HCT116 (cell line): ENCODE measurements at places on chromosomes 4 and X. TPM values are rescaled to one million over a fixed set of nuclear protein-coding genes. Genes with fewer than 3 reads are reported as not detected.
A peak's percentile ranks its signal among the peaks of the same experiment; 100 is the strongest.

SYN1 gene
- 0.86 TPM for total RNA-seq

DNA sequence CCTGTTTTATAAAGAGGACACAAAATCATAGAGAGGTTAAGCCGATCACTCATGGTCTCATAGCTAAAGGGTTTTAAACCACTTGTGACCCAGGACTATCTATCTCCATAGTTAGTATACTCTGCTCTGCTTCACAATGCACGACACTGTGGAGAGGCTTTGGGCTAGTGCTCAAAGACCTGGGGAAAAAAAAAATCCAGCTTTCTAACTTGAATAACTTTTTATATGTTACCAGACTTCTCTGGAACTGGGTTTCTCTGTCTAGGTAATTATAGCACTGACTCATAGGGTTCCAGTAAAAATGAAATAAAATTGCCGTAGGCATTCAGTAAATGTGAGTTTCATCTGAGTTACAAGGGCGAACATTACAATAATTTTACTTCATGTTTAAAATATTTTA is 273.7 kb upstream of the TECRL start:
- no peak for DNase-seq

DNA sequence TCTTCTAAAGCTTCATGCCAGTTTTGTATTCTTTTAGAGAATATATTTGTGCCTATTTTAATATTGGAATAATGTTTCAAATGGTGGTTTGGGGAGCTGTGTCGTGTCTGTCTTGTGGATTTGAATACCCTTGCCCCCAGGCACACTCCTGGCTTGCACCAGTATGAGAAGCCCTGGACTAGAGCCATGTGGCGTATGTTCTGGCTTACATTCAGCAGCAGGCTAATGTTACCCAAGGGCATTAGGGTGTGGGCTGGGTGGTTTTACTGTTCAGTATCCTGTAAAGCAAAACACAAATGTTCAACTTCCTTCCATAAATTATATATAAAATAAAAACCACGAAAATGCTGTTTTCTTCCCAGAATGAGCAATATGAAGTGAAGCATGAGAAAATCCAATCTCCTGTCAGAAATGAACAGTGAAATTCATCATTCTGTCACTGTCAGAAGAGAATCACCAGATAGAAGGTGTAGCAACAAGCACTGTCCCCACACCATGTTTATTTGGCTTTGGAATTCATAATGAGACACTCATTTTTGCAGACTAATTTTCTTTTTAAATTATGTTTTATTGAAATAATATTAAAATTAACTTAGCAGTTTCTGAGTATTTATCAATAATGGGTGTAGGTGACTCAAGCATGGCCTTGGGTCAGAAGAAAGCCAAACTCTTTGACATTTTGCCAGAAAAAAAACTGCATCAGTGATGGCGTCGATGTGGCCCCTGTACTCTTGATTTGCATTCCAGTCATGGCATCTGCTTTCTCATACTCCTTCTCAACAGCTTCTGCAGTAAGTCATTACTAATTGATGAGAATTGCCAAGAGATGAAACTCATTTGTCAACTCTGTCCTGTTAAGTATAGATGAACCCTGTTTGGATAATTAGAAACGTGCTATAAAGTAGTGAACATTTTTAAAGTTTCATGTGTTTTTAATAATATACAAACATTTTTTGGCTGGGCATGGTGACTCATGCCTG is 43.8 kb downstream of the WWC2 start:
- no peak for DNase-seq

GRCh38 chr4:72768364-72768763 is 199.3 kb upstream of the ADAMTS3 start:
- no peak for DNase-seq

RBMXL3 gene
- total RNA-seq, result not detected

- no peak for DNase-seq
These were observed 1495.5 kb upstream of the ADGRL3 start for GRCh38 chr4:59704616-59705015.

DNA sequence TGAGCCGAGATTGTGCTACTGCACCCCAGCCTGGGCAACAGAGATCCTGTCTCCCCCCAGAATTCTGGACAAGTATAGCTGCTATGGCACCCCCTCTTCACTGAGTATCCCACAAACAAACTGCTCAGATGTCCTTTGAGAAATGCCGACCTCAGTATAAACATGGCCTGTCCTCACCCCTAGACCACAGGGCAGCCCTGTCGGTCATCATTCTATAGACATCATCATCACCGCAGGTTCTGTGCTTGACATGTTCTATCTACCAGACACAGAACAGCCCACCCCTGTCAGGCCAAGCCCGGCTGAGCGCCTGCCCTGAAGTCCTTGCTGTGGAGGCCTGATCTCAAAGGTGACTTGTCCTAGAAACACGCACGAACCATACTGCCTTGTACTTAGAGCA is 232.9 kb downstream of the DHRSX start:
- DNase-seq, result no peak

HNRNPDL gene
- 206 TPM for total RNA-seq

DNA sequence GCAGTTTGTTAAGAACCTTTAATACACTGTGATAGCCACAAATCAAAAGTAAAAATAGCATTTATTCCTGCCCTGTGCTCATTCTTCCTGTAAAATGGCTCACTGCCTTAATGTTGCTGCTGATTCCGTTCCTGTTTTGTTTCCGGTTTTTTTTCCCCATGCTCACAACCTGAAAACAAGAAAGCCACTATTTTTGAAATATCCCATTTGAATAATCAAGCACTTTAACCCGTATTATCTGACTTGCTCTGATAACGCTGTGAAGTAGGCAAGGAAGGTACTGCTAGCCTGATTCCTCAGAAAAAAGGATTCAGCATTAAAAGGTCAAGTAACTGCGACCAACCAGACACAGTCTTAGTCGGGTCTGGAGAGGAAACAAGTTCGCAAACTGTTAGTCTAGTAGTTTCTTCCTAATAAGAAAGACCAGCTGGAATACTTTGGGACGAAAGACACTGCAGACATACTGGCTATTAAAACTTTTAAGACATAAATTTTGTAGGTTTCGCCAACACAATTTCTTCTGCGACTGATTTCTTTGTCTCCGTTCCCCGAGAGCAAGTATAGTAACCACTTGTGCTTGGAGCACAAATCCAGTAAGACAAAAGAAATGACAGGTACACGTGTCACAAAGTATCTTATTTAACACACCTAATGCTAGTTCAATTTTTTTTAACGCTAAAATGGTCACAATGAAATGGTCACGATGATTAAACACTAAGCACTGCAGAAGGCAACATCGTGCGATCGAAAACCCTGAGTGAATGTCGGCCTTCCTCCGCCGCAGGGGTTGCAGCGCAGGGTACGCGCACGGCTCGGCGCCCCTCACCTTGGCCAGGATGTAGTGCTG is 802 bp downstream of the COX18 start:
- no peak for DNase-seq

GRCh38 chr4:140233791-140234696 is 80.1 kb upstream of the MAML3 start:
- DNase-seq, result no peak

- no peak for DNase-seq
These were observed 93.6 kb upstream of the PTPN13 start for GRCh38 chr4:86500527-86500926.

- DNase-seq, result no peak
These were observed 156.9 kb downstream of the NKX6-1 start for GRCh38 chr4:84342161-84342560.

PRDM5 gene
- 5.1 TPM for total RNA-seq

- peak; percentile 10 for DNase-seq
These were observed 17.3 kb downstream of the NIPAL1 start for GRCh38 chr4:48033825-48034413.

DNA sequence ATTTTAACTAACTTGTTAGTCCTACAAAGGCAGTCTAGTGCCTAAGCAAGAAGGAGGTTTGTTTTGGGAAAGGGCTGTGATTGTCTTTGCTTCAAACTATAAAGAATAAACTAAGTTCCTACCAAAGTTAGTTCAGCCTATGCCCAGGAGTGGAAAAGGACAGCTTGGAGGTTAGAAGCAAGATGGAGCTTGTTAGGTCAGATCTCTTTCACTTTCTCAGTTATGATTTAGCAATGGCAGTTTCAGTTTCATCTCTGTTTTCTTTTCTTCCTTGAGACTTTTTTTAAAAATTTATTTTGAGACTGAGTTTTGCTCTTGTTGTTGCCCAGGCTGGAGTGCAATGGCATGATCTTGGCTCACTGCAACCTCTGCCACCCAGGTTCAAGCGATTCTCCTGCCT is 82.9 kb upstream of the NLGN4X start:
- DNase-seq, result no peak

DNA sequence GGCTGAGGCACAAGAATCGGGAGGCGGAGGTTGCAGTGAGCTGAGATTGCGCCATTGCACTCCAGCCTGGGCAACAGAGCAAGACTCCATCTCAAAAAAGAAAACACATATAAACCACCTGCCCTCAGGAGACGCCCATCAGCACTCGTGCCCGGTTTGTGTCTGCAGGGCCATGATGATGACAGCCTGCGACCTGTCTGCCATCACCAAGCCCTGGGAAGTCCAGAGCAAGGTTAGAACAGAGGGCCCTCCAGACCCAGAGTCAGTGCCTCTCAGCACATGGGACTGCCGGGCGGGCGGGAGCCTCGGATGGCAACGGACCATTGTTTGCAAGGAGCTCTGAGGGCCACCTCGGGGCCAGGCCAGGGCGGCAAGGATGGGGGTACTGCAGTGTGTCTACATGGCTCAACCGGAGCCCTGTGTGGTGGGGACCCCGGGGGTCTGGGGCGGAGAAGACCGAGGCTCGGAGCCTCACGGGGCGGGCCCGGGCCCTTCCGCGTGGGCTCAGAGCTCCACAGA is 9.3 kb downstream of the ATP5ME start:
- DNase-seq, result no peak

DNA sequence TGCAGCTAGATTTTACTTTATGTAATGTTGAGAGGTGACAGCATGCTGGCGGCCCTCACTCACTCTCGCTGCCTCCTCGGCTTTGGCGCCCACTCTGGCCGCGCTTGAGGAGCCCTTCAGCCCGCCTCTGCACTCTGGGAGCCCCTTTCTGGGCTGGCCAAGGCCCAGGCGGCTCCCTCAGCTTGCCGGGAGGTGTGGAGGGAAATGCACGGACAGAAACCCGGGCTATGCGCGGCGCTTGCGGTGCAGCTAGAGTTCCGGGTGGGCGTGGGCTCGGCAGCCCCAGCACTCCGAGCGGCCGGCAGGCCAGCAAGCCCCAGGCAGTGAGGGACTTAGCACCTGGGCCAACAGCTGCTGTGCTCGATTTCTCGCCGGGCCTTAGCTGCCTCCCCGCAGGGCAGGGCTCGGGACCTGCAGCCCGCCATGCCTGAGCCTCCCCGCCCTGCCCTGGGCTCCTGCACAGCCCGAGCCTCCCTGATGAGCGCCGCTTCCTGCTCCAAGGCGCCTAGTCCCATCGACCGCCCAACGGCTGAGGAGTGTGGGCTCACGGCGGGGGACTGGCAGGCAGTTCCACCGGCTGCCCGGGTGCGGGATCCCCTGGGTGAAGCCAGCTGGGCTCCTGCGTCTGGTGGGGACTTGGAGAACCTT is 128.7 kb downstream of the GASK1B start:
- no peak for DNase-seq

GRCh38 chr4:111334361-111334760 is 711.5 kb upstream of the PITX2 start:
- DNase-seq, result no peak

DNA sequence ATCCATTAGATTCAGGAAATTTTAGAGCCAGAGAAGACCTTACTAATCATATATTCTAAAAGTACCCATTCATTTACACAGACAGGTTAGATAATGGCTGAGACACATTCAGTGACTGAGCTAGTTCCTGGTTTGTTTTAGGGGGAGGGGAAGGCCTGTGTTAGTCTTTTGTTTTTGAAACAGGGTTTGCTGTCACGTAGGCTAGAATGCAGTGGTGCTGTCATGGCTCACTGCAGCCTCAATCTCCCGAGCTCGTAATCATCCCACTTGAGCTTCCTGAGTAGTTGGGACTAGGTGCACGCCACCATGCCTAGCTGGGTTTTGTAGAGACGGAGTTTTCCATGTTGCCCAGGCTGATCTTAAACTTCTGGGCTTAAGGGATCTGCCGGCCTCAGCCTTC is 10.1 kb downstream of the RBPJ start:
- no peak for DNase-seq

GRCh38 chr4:41451961-41452360 is 86.0 kb upstream of the LIMCH1 start:
- DNase-seq, result no peak

- DNase-seq, result no peak
These were observed 60.7 kb upstream of the HAND2 start for GRCh38 chr4:173590697-173591096.

PPBP gene
- total RNA-seq, result not detected

GRCh38 chrX:119640731-119641170 is 34.5 kb upstream of the NKRF start:
- no peak for DNase-seq

DNA sequence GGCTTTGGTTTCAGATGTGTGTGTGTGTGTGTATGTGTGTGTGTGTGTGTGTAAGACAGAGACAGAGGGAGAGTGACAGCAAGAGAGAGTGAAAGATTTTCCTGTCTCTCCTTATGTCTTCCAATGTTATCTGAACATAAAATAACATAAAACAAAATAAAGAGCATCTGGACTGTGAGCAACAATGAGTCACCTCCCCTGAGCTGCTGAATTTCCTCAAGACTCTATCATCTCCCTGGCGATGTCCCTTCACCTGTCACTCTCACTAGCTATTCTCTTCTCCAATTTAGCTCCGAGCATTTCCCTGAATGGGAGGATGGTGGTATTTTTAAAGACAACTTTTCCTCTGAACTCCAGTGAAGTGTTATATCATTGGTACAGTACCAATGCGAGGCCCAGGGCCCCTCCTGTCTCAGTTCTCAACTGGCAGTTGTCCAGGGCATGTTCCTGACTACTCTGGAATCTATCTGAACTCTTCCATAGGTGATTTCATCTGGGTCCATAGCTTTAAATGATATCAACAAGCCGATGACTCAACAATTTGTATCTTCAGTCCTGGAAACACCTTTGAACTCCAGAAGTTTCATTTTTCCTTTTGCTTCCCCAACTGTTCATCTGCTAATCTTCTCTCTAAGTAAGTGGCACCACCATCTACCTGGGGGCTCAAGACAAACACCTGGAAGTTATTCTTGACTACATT is 195.0 kb upstream of the CLNK start:
- no peak for DNase-seq

NOP14 gene
- 67.3 TPM for total RNA-seq

SOX3 gene
- not detected for total RNA-seq

SLC9B1 gene
- total RNA-seq, result 0.74 TPM

FAM241A gene
- total RNA-seq, result 4.5 TPM

GRCh38 chr4:6021831-6022606 is 3.8 kb upstream of the C4orf50 start:
- no peak for DNase-seq

DNA sequence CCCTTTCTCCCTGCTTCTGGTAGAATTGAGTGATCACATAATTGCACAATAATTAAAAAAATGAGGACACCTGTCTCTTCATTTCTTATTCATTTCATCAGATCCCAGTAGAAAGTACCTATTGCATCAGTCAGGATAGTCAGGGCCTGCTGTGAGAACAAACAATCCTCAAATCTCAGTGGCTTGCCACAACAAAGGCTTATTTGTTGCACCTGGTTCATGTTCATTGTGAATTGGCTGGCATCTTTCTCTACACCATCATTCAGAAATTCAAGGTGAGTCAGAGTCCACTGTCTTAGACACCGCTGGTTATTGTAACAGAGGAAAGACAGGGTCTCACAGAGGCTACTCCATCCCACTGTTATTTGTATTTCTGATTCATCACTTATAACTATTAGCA is 409.8 kb downstream of the STIM2 start:
- peak; percentile 15 for DNase-seq
